Activated T-helper 17 cell treated with anti-CD3 and anti-CD28 coated beads, Interleukin-2, amount 50 U/mL, for 72 hours (primary cell): ENCODE measurements at places on chromosomes 4 and X.

GRCh38 chr4:76361689-76362412, 55.3 kb downstream of the STBD1 start:
- no peak for ATAC-seq

DNA sequence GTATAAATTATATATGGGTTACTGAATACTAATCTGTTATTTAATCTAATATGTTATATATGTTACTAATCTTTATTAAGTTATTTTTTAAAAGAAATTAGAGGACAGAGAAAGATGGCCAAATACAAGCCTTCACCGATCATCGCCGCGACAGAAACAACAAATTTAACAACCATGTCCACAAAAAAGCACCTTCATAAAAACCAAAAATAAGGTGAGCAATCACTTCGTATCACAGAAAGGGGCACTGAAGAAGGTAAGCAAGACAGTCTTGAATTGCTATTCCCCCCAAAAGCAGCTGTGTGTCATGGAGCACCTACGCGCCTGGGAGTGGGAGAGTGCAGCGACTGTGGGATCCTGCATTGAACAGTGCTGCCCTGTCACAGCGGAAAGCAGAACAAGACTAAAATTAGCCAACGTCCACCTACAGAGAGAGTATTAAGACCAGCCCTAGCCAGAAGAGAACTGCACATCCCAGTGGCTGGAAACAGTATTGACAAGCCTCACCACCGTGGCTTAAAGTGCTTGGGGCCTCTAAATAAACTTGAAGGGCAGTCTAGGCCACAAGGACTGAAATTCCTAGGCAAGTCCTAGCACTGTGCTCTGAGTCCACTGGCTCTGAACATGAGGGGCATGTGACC, 38.5 kb downstream of the LRBA start:
- ATAC-seq, result no peak

GRCh38 chr4:129145222-129145730, 49.3 kb downstream of the C4orf33 start:
- no peak for ATAC-seq

DNA sequence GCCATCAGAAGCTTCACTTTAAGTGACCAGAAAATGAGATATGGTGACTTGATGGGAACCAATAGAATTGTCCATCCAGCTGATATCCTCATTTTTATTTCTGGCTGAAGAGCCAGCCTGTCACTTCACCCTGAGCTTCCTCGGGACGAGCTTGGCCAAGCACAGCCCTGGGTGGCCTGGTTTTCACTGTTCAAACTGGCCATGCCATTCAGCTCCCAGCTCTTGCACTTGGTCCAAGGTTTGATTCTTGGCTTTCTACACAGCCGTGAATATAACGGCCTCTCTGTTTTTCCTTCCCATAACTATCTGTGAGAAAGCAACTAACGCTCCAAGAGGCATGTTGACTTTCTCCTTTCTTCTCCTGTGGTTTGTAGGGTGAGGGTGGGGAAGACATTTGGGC, 71.9 kb downstream of the LIMCH1 start:
- ATAC-seq, result no peak

GRCh38 chr4:101718810-101719209, 71.7 kb upstream of the BANK1 start:
- no peak for ATAC-seq

DNA sequence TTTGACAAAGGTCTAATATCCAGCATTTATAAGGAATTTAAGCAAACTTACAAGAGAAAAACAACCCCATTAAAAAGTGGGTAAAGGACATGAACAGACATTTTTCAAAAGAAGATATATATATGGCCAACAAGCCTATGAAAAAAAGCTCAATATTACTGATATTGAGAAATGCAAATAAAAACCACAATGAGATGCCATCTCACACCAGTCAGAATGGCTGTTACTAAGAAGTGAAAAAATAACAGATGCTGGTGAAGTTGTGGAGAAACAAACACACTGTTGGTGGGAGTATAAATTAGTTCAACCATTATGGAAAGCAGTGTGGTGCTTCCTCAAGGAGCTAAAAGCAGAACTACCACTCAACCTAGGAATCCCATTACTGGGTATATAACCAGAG, 91.6 kb upstream of the EFHC2 start:
- no peak for ATAC-seq
